ENCODE measurements at places on chromosomes 7 and 10. TPM values are rescaled to one million over a fixed set of nuclear protein-coding genes. Genes with fewer than 3 reads are reported as not detected.

- no peak for DNase-seq
Measured at GRCh38 chr7:37109016-37109683, 339.5 kb downstream of the ELMO1 start.

GRCh38 chr10:131259535-131259934 is 52.0 kb downstream of the TCERG1L start:
- no peak for DNase-seq

DNA sequence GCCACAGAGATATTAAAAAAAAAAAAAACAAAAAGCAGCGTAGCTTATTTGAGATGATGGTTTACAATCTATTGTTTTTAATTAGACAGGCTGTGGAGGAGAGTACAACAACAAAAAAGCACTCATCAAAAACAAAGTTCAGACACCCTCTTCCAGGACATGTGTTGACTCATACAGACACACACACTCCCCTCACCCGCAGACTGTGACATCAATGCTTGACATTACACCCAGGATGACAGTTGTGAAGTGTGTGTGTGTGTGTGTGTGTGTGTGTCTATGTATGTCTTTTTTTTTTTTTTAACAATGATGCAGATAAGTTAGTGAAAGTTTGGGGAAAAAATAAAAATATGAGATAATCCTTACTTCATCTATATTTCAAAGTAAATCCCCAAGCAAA is 303.6 kb downstream of the GPAM start:
- no peak for DNase-seq

DNA sequence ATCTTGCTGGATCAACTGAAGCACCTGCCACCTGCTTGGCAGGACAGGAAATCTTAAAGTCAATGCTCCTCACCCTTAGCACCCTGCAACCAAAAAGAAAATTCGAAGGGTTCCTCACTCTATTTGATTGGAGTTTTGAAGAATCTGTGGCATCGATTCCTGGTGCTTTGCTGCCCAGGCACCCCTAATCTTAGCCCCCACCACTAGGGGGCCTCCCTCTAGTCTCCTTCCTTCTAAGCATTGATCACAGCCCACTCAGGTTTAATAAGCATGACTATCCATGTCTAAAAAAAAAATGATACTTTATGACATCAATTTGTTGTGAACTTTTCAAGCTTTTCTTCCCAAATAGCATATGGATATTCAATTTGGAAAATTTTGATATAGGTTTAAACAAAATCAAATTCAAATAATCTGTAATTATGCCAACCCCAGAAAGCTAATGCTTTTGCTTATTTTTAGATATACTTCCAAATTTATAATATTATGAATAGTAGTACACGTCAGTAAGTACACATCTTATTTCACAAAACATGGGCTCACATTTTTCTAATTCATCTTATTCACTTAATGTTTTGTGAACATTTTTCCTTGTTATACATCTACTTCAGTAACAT is 45.3 kb downstream of the NRG3 start:
- peak; percentile 72 for DNase-seq

VSTM4 gene
- total RNA-seq: 0.73 TPM

DNA sequence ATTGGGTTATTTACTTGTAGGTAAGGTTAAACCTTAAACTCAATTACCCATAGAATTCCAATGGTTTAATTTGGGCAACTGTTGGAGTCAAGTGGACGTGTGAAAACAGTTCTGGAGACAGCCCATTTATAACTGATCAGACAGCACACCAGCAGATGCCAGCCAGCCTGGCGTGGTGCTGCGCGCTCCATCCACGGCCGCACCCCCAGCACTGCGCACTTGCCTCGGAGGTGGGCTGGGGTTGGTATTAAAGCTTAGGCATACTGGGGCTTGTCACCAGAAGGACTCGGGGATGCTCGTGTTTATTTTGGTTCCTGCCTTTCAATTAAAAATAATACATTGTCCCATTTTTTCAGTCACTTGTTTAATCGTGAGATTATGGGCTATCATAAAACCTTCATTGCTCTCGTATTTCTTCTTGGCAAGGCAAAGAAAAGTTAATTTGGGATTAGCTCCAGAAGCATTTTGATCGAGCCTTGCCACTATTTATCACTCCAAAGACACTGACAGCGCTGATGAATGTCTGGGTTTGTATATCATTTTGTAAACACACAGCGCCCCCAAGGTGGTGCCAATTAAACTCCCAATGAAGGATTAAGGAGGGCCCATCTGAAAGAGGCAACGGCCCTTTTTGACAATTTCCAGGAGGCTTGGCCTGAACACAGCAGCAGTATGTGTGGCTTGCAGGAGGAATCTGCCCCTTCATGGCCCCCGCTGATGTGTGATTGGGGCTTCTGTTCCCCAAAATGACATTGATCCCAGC is 204.5 kb upstream of the CXCL12 start:
- DNase-seq: no peak

FAM13C gene
- 0.23 TPM for total RNA-seq

HOXA2 gene
- total RNA-seq: not detected

ITGA8 gene
- not detected for total RNA-seq

TMEM213 gene
- not detected for total RNA-seq

GRCh38 chr7:79453558-79454360 is at the start of gene MAGI2:
MAGI2 (minus strand) TSS chr7:79453667; CDS start chr7:79453320, 347 bp downstream.
- peak; percentile 77 for DNase-seq

FAM131B gene
- total RNA-seq: 38.2 TPM

- peak; percentile 51 for DNase-seq
Measured at GRCh38 chr10:127853868-127854768, 38.6 kb downstream of the CLRN3 start.

GRCh38 chr7:27200761-27201579 is 1.1 kb upstream of the HOXA13 start:
- no peak for DNase-seq

- DNase-seq: no peak
Measured at GRCh38 chr10:58651742-58652141, 139.1 kb downstream of the BICC1 start.

DNA sequence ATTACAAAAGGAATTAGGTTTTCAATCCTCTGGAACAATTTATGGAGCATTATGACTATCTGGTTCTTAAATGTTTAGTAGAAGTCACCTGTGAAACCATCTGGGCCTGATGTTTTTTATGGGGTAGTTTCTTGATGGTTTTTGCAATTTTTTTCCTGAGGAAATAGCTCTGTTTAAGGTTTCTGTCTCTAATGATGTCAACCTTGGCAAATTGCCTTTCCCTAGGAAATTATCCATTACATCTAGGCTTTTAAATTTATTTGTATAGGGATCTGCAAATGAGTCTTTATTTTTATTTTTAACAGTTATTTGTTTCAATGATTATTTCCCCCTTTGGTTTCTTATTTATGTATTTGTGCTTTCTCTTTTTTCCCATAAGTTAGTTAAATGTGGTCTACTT is 222.8 kb downstream of the GALNT17 start:
- no peak for DNase-seq

- DNase-seq: no peak
Measured at GRCh38 chr10:113084031-113084430, 134.0 kb downstream of the TCF7L2 start.

DNA sequence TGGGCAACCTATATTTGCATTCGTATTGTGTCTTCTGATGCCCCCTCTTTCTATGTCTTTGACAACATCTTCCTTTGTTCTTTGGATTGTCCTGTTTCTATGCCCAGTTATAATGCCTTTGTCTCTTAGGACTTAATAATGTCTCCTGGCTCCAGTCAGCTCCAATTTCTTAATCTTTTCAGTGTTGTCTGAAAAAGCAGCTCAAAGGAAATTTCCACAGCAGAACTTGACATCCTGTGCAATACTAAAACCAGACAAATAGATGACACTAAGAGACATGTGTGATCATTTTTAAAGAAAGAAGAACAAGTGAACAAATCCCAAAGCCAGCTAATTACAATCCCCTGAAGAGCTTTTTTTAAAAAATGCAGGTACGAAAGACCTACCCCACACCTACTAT is 47.7 kb upstream of the RNF148 start:
- DNase-seq: no peak

- no peak for DNase-seq
Measured at GRCh38 chr7:44461387-44461786, 29.1 kb downstream of the NUDCD3 start.

- DNase-seq: no peak
Measured at GRCh38 chr10:5882961-5883360, 6.7 kb downstream of the ANKRD16 start.

DNA sequence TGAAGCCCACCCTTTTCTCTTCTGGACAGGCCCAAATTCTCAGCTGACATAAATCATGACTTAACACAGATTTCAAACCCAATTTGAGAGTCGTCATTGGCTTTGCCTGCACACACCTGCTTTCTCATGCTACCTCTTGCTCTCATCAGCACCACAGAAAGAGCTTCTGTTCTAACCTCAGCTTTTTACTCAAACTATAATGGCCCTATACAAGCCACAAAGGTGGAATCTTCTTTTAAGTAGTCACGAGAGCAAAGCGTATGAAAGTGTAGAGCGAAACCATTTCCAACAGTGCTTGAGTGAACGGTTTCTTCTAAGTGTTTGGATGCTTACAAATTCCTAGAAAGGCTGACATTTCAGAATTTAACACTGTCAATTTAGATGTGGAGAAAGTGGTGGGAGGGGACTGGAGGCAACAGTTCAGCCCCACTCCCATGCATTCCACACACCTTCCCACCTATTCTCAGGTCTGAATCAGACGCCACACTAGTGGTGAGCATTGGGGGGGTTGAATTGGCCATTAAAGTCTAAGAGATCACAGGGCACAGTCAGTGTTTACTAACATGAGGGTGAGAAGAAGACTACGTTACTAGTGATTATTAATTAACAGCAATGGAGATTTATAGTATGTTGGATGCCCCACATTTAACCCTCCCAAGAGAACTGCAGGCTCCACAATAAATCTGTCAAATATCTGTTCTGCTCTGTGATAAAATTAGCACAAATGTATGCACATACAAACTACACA is 114.0 kb downstream of the PRKCQ start:
- no peak for DNase-seq

CELF2 gene
- 22.9 TPM for total RNA-seq

GRCh38 chr10:123146013-123146893 is 1.7 kb upstream of the HMX2 start:
- no peak for DNase-seq

IKZF1 gene
- 0.71 TPM for total RNA-seq

DNA sequence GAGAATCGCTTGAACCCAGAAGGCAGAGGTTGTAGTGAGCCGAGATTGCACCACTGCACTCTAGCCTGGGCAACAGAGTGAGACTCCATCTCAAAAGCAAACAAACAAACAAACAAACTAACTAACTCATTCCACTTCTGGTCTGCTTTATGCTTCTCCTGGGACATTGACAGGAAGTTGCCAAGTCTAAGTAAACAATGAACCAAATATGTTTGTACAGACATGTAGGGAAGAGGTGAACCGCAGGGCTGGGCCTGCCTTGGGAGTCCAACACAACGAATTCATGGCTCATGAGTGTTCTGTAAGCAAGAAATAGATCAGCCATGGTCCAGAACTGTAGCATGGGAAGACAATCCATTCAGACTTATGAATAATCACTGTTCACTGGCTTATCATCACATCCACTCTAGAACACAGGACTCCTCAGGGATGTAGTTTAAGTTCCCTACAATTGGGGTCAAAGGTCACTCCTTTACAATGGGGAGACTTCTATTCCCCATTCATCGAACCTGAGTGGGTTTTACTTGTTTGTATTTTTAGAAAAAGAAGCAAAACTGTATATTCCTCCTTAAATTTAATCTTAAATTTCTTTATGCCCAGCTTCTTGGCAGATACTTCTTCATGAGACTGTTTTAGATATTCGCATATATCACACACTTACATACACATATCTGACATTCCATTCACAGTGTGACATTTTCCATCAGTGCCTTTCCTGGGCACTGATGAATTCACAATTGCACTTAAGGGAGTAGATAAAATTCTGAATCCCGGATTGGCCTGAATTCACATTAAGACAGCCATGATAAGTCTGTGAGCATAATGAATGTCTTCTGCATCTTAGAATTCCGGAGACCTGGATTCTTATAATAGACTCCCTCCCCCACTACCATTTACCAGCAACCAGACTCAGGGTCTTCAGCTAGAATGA is 159.1 kb upstream of the EEPD1 start:
- no peak for DNase-seq

GRCh38 chr7:7566651-7567611 is at the start of gene MIOS:
MIOS (plus strand) TSS chr7:7566884; CDS start chr7:7572476, 5,592 bp downstream.
- peak; percentile 39 for DNase-seq

DNA sequence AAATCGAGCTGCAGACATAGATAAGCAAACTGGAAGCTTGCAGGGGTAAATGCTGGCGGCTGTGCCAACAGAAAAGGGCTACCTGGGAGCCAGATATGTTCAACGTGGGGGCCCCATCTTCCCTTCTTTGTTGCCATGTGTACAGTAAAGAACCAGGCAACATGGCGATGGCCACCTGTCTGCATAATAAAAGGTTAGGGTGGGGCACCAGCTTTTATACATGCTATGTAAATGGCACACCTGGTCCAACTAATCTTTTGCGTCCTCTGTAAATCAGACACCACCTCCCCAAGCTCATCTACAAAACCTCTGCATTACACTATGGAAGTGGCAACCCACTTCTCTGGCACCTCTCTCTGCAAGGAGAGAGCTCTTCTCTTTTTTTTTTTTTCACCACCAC is 13.9 kb downstream of the BUD31 start:
- no peak for DNase-seq

DNA sequence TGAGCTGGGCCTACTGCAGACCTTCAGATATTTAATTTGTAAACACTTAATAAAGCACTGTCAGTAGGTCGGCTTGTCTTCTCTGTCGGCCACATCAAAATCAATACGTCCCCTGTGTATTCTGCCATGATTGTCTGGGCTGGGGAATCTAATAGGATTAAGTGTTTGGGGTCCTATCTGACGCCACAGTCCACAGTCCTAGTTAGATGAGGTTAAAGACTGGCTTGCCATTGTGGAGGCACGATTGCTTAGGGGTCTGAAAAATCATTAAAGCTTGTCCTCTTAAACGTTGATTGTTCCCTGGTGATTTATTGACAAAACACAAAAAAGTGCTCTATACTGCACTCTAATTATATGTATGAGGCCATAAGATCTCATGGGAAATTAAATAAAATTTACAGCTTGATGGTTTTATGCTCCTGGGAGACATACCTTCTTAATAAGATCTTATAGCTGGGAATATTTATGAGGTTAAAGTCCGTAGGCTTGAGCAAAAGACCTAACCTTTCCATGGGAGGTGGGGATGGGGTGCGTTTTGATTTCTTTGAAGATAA is 650.3 kb upstream of the GALNT17 start:
- DNase-seq: no peak

CCNY gene
- total RNA-seq: 68.2 TPM

CPA1 gene
- not detected for total RNA-seq

All from H1 (cell line).